ENCODE measurements at places on chromosomes 7 and 10. TPM values are rescaled to one million over a fixed set of nuclear protein-coding genes. Genes with fewer than 3 reads are reported as not detected.
A peak's percentile ranks its signal among the peaks of the same experiment; 100 is the strongest.

DNA sequence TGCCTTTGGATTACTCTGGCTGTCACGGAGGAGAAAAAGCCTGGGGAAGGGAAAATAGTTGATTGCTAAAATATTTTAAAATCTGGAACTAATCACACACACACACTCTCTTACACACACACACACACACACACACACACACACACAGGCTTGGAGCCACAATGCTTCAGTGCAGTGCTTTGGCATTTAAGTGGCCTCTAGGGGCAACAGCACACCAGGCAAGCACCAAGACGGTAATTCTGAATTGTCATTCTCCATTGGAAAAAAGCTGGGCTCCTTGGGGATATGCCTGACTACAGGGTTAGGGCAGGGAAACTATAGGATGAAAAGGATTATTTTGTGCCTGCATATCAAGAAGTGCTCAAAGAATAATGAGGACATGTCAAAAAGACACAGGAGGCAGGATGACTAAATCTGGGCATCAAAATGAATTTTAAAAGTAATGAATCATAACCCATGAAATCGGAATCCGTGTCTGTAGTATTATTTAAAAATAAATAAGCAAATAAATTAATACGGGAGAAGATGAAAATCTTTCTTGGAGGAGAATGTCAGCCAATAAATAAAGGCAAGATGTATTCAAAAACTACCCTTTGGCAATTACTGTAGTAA is 30.4 kb upstream of the DDC start:
- peak; percentile 37 for DNase-seq

DNA sequence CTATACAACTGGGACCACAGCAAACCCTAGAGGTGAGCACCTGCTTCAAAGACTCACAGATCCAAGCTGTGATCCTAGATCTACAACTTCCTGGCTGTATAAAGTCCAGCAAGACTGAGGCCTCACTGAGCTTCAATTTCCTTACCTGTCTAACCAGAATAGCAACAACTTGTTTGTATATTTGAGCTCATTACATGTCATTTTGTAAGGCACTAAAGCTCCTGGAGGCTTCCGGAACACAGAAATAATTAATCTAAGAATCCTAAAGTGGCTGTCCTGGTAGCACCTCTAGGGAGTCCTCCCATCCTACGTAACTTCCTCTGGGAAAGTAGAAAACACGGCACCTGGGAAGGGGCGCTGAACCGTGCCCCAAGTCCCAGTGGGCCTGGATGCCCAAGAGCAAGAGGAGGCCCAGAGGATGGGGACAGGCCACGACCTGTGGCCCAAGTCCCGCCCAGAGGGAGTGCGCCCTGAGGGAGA is 39.4 kb downstream of the HK1 start:
- DNase-seq, result no peak

LRRC72 gene
- not detected for total RNA-seq

GRCh38 chr10:97365761-97366351 is 31.3 kb upstream of the FRAT2 start:
- DNase-seq, result no peak

CTAGE4 gene
- 5.8 TPM for total RNA-seq

ACTA2 gene
- 231 TPM for total RNA-seq
